SK-MEL-5 (cell line): ENCODE measurements at places on chromosomes 1 and 21. TPM values are rescaled to one million over a fixed set of nuclear protein-coding genes. Genes with fewer than 3 reads are reported as not detected.

GRCh38 chr1:14755518-14756252 lies 157.2 kb downstream of the KAZN start:
- DNase-seq, result no peak

DNA sequence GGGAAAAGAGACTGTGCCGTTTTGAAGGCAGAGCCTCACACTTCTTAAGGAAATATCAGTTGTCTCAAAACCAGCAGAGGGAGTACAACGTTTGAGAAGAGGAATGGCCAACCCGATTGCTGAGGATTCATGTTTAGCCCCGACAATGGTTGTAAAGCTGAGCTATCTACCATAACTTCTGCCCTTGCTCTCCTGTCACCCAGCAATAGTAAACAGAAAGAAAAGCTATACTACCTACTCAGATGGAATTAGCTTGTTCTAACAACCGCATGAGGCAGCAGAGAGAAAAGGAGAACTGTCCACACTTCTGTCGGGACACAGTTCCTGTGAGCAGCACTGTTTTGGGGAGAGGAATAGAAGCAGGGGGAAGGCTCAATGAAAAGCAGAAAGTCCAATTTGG lies 91.2 kb downstream of the SLC45A1 start:
- peak; percentile 53 for DNase-seq

GRCh38 chr1:156578055-156578454 lies 1.5 kb upstream of the TTC24 start:
- DNase-seq, result no peak

DNA sequence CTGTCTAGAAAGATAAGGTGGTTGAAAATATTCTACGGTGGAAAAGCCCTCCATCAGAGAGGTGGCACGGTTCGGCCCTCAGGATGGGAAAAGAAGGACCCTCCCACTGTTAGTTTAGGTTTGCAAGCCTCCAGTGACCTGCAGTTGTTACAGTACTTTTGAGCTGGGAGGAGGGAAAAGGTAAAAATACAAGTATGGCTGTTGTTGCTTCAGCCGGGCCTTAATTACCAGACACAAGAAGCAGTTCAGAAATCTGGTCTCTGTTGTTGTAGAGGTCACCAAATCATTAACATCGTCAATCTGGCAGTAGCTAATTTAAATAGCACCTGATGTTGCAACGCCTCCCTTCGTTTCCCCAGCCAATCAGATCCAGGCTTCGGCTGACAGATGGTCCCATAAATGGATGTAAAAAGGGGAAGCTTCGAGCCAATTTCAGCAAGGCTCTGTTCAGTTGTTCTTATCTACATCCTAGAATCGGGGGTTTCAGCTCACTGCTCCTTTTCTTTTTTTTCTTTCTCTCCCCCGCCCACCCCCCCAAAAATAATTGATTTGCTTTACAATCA lies at the start of gene ELAVL4:
ELAVL4 (plus strand) TSS at position 424 of the 563 bp plus-strand sequence. CDS start 270 bp downstream, outside the sequence.
- no peak for DNase-seq

DNA sequence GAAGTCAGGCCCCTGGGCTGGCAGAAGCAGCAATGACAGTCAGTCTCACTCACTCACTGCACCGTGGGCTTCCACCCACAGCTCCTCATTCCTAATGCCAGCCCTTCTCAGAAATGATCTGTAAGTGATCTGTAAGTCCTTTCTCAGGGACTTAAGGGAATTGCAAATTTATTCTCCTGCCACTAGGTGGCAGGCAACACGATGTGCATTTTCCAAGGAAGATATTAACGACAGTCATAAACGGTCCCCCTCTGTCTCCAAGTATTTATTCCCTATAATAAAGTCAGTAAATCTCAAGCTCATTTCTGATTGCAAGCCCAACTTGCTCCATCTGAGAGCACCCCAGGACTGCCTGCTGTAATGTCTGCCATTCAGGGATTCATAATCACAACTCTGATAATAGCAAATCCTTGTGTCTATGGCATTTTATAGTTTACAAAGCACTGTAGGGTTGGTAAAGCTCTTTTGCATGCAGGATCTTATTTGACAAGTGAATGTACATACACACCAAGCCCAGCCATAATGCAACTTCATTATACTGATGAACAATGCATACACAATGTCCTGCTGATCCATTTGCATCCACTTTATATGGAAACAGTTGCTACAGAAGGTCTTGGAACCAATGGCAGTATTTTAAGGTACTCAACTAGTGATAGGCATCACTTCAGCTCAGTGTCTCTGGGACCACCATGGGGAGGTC lies 380.5 kb upstream of the CAMK1G start:
- DNase-seq, result peak; percentile 73

GRCh38 chr1:241611063-241611462 lies 29.1 kb downstream of the CHML start:
- DNase-seq, result peak; percentile 86

DNA sequence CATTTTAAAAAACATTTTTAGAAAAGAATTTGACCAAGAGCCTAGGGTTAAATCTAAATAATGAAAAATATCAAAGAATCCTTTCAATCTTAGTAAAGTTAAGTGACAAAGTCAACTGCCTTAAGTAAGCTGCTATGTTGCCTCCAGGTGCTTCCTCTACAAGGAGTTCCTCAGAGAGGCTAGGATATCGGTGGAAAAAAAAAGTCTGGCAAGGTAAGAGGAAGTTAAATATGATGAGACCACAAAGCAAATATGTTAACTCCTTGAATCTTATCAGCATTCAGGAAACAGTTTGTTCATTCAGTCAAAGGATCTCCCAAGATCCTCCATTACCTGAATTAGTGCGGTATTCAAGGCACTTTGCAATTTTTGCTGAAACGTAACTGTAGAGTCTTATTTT lies 563.5 kb downstream of the PTPRC start:
- DNase-seq, result no peak

- DNase-seq, result no peak
Observed at GRCh38 chr1:58353168-58353567, 193.4 kb downstream of the OMA1 start.

DNA sequence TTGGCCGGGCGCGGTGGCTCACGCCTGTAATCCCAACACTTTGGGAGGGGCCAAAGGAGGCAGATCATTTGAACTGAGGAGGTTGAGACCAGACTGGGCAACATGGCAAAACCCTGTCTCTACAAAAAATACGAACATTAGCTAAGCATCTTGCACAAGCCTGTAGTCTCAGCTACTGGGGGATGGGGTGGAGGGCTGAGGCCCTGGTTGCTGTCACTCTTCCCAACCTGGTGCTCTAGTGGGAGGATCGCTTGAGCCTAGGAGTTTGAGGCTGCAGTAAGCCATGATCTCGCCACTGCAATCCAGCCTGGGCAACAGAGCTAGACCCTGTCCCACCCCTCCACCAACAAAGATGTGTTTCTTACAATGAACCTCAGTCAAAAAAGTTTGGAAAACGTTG lies 2.8 kb downstream of the PHGDH start:
- no peak for DNase-seq

GRCh38 chr21:37370152-37371040 lies 3.8 kb downstream of the DYRK1A start:
- peak; percentile 39 for DNase-seq

DNA sequence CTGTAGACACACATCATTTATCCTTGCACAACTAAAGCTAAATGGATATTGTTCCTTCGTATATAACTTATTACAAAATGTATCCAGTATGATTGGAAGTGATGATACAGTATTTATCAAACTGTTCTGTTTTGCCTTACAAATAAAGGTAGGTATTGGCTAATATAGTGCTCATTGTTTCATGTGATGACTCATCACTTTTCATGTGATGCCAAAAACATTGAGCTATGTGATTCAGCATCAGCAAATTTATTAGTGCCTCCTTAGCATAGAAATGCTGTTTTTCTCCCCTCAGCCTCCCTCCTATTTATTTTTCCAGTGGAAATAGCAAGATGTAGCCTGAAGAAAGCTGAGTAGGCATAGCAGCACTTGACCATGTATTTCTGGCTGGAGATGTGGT lies 228.6 kb upstream of the LYPLAL1 start:
- DNase-seq, result no peak

- DNase-seq, result no peak
Observed at GRCh38 chr21:36437745-36438128, 42.2 kb downstream of the CLDN14 start.

- DNase-seq, result no peak
Observed at GRCh38 chr1:182634306-182635072, 30.3 kb upstream of the RGS16 start.

DNA sequence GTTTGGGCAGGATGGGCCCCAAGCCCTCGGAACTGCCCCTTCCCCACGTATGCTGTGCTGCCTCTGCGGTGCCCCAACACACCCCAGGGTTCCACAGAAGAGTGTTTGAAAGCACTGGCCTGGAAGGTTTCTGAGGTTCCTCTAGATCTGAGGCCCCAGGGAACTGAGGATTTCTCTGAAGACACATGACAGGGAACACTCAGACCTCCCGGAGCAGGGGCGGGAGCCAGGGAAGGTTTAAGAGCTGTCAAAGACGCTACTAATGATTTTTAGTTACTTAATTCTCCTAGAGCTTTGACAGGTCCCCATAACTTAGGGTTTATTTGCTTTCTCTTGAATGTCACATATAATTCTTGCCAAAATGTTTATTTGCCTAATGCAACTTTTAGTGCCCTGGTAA lies 212.3 kb upstream of the GRIK3 start:
- DNase-seq, result no peak

DNA sequence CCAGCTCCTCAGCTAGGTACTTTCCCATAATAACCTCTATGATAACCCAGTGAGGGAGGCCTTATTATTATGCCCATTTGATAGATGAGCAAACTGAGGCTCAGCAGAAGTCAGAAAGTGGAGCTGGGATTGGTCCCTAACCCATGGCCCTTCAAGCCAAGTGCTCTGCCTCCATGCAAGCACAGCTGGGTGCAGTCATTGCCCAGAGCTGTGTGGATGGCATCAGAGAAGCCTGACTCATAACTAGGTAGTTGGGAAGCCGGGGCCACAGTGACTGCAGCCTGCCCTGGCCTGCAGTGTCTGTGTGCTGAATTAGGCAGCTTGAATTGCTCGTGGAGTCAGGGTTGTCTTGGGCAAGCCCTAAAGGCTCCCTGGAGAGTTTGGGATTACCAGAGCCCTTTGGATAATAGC lies 89.9 kb upstream of the SLC2A1 start:
- DNase-seq, result no peak

DNA sequence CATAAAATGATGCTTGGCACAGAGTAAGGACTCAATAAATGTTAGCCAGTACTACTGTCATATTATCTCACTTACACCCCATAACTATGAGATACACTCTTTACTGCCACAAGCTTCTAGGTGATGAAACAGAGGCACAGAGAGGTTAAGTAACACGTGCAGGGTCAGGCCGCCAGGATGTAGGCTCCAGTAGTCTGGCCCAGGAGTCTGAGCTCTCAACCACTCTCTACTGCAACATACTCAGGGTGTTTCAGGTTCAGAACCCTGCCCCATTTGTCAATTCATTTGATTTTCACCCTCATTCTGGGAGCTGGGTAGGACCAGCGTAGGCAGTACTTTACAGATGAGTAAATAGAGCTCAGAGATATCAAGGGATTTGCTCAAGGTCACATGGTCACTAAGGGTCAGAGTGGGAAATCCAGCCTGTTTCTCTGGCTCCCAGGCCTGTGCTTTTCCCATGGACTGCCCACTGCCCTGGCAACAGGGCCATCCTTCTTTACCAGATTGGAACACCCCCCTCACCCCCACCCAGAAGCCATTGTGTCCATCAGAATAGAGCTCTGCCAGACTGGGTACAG lies 21.2 kb downstream of the IQGAP3 start:
- no peak for DNase-seq

DNA sequence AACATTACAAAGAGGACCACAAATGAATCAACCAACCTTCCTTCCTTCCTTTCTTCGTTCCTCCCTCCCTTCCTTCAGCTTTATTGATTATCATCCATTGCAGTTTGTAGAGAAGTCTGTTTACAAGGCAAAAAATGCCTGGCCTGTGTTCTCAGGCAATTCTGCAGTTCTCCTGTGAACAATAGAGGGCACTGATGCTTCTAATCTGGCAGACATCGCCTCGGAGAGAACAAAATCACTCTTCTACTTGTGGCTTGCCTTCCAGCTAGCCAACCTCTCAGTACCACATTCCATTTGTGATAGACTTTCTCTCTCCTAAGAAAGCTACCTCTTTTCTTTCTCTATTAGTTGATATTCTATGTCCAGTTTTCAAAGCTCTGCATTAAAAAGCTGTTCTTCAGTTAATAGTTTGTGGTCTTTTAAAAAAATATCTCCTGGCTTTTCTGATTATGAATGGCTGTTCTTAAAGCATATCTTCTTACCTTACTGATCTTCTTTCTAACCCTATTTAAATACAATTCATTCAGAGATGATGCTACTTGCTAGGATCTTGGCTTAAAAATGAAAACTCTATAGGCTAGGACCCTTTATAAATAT lies 26.9 kb upstream of the ESRRG start:
- peak; percentile 86 for DNase-seq

DNA sequence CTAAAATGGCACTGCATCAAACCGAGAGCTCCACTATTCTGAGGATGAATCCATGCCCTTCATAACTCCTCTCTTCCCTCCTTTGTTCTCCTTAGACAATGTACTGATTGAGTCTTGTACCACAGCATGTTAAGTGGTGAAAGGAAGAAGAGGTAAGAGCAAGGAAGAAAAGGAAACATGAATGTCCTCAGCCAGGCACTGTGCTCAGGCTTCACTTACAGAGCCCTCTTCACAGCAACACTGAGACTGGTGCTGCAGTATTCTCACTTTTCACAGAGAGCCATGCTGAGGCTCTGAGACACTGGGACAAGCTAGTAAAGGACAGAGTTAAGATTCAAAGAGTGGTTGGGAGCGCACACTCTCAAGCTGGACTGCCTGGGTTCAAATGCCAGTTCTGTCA lies 143.5 kb downstream of the AKT3 start:
- DNase-seq, result peak; percentile 48

DNA sequence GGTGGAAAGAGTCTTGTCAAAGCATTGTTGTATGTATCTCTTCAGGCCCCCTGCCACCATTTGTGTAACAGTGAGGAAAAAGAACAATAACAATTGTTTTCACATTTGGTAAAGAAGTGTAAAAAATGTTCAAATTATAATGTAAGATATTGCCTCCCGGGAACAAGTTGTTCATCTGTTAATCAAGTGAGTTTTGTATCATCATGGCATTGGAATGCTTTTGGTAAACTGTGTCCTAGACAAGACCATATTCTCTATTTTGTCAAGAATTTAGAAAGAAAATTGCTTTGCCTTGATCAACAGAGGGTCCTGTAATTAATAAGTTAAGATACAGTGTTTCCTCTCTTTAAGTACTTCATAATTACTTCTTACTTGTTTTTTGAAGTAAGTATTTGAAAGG lies 692.0 kb upstream of the NR5A2 start:
- no peak for DNase-seq

- DNase-seq, result no peak
Observed at GRCh38 chr1:51252366-51252765, 16.3 kb downstream of the RNF11 start.

Gene SPATC1L
- 4.3 and 6.4 TPM in 2 replicates for total RNA-seq

Gene PIGC
- total RNA-seq, result 22.5 and 25.3 TPM in 2 replicates

Gene KCNJ9
- total RNA-seq, result not detected in 2 replicates

Gene FNDC5
- 0.42 TPM in 1 of 2 replicates, not detected in the other for total RNA-seq

Gene OLFM3
- total RNA-seq, result 0.11 TPM in 1 of 2 replicates, not detected in the other

Gene ALPL
- 0.29 and 0.50 TPM in 2 replicates for total RNA-seq

Gene LAD1
- total RNA-seq, result 0.34 and 0.83 TPM in 2 replicates

Gene MROH9
- not detected in 2 replicates for total RNA-seq

Gene BSND
- total RNA-seq, result not detected in 2 replicates

Gene RNU1-1
- total RNA-seq, result under 0.01 TPM in 1 of 2 replicates, not detected in the other

Gene ATF3
- 10.5 and 11.9 TPM in 2 replicates for total RNA-seq
